ENCODE measurements at places on chromosomes 4 and X.

DNA sequence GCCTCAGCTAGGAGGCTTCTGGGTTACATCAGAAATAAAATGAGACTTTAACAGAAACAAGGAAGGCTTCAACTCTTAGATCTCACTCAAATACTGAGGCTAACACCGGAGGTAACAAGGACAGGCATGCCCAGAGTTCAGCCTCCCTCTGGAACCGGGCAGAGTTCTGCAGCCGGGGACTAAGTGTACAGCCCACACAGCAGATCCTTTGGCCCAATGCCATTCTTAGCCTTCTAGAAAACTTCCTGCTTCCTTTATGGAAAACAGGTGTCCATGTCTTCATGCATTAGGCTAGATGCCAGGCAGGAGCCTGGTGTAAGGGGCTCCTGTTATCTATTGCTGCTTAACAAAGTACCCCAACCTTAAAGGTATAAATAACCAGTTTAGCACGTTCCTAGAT, 369.7 kb downstream of the BCOR start:
- no peak for DNase-seq

GRCh38 chr4:88793475-88793874, 95.8 kb upstream of the NAP1L5 start:
- no peak for DNase-seq

DNA sequence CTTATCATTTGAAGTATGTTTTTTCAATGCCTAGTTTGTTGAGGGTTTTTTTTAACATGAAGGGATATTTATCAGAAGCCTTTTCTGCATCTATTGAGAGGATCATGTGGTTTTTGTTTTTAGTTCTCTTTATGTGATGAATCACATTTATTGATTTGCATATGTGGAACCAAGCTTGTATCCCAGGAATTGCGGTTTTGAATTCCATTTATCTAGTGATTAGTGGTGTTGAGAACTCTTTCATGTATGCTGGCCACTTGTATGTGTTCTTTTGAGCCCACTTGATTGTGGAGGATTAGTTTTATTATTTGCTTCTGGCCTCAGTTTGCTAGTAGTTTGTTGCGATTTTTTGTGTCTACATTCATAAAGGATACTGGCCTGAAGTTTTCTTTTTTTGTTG, 85.0 kb upstream of the CNKSR2 start:
- no peak for DNase-seq

DNA sequence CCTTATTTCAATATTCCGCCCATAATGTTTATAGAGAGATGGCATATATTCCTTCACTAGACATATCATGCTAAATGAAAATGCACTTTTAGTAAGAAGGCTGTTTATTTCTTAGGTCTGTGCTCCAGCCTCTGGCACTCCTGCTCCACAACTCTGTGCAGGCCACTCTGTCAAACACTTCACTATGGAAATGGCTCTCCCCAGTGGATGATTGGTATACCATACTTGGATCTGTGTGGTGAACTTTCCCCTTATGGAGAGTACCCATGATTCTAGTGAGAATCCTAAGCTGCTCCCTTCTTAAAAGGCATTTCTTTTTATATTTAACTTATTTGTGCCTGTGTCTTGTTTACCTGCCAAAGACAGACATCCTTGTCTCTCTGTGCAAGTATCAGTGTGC, 480.1 kb upstream of the GALNT7 start:
- DNase-seq, result no peak

GRCh38 chrX:9430346-9430921, 34.4 kb upstream of the TBL1X start:
- DNase-seq, result no peak

- DNase-seq, result no peak
These were observed 43.1 kb upstream of the FAM9C start for GRCh38 chrX:13087322-13088155.

- no peak for DNase-seq
These were observed 195.6 kb downstream of the RASL11B start for GRCh38 chr4:53057679-53058078.

DNA sequence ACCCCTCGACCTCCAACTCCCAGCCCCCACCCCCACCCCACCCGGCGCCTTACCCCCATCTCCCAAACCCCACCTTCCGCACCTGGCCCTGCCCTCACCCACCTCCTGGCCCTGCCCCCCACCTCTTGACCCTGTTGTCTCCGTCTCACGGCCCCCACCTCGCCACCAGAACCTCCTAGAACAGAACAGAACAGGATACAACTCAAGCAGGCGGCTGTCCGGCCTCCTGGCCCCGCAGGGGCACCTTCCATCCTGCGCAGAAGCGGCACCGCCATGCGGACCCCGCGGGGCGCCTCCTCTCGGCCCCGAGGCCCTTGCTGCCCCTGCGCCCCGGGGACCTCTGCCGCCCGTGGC, 354 bp downstream of the CTAG2 start:
- DNase-seq, result no peak

DNA sequence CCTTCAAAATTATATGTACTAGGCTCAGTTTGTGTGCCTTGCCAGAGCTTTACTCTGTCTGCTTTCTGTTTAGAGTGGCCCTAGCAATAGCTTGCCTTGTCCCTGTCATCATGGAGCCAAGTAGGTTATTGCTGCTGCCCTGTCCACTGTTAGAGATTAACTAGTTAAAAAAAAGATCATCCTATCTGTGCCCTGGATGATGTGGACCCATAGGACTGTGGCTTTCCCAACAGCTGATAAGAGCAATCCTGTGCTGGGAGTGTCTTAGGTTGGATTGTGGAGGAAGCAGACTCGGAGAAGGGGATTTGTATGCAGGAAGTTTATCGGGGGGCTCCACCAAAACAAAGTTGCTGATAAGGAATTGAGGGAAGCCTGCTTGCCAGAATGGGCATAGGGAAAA, 23.8 kb downstream of the PPP1R2C start:
- DNase-seq, result no peak

- no peak for DNase-seq
These were observed 605.7 kb upstream of the PABPC4L start for GRCh38 chr4:134807231-134807745.

DNA sequence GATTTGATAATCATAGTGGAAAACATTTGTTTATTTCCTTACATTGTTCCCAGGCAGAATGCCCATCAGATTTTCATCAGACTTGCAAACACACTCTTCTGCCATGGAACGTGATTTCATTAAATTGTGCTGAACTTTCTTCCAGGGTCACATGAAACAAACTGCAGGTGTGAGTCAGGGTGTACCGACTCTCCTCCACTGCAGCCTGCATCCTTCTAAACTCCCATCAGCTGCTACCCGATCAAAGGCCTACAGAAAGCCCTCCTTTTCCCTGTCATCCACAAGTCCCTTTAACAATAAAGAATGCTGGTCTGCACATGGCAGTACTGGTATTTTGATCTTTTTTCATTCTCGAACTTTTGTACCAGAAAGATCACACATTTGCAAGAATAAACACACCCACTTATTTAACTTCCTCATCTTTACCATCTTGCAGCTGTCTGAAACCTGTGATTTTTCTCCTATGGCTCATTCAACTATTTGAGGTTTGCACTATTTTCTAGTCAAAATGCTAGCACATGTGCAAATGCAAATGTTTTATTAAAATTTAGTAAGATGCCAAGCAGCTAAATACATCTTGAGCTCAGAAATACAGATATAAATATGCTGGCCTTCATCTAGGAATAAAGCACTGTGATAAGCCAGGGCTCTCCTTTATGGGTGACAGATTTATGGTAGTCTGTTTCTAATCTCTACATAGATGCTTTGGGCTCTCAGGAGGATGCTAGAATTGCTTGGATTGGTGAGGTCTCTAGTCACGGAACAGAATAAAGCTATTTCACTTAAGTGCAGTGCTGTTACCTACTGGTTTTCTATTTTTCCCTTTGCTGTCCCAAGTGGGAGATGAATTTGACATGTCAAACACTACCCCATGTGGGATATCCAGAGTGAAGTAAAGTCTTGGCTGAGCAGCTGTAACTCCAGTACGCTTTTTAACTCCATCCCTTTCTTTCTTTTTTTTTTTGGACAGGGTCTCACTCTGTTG, 25.8 kb upstream of the ARHGAP24 start:
- no peak for DNase-seq

Measured in left forelimb (tissue), 1 donor.